Activated CD4-positive, alpha-beta memory T cell treated with anti-CD3 and anti-CD28 coated beads for 36 hours (primary cell): ENCODE measurements at places on chromosomes 3 and 15. TPM values are rescaled to one million over a fixed set of nuclear protein-coding genes. Genes with fewer than 3 reads are reported as not detected.

GRCh38 chr15:85579957-85580694 lies 199.7 kb downstream of the AKAP13 start:
- no peak for DNase-seq

DNA sequence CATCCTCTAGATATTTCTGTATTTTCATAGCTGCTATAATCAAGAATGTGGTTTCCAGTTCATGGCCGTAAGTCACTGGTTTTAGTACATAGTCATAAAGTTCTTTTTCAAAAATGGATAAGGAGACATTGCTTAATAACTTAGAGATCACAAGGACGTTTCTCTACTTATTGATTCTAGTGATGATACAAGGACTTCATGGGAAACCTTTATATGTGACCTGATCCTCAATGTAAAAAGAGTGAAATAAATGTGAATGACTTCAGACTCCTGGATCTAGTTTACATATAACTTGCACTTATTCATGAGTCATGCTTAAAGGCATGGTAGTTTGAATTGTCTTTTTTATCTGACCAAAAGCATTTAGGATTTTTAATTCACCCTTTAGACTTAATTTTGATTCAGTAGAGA lies 35.2 kb downstream of the TSC22D2 start:
- no peak for DNase-seq

DNA sequence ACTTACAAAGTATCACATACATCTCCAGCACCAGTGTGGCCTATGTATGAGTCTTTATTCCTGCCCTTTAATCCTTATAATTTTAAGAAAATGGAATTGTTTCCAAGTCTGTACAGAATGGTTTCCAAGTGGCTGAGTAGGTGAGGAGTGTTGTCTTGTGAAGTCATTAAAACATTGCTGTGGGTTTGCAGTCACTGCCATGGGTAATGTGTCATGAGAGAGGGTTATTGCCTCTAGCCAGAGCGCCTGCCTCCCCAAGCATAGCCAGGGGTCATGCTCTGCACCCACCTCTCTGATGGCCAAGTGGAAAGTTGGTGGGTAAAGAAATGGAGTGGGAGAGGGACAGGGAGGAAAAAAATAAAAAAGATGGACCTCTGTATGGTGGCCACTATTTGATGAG lies 25.3 kb downstream of the TRAK1 start:
- DNase-seq = no peak

The TPRG1 gene
- 11.4 TPM for total RNA-seq

The IMPG2 gene
- total RNA-seq = 0.10 TPM

The KLF15 gene
- 0.40 TPM for total RNA-seq
